ENCODE measurements at places on chromosomes 3 and 15.

GRCh38 chr3:41290736-41291135 lies 91.4 kb downstream of the CTNNB1 start:
- DNase-seq = no peak

DNA sequence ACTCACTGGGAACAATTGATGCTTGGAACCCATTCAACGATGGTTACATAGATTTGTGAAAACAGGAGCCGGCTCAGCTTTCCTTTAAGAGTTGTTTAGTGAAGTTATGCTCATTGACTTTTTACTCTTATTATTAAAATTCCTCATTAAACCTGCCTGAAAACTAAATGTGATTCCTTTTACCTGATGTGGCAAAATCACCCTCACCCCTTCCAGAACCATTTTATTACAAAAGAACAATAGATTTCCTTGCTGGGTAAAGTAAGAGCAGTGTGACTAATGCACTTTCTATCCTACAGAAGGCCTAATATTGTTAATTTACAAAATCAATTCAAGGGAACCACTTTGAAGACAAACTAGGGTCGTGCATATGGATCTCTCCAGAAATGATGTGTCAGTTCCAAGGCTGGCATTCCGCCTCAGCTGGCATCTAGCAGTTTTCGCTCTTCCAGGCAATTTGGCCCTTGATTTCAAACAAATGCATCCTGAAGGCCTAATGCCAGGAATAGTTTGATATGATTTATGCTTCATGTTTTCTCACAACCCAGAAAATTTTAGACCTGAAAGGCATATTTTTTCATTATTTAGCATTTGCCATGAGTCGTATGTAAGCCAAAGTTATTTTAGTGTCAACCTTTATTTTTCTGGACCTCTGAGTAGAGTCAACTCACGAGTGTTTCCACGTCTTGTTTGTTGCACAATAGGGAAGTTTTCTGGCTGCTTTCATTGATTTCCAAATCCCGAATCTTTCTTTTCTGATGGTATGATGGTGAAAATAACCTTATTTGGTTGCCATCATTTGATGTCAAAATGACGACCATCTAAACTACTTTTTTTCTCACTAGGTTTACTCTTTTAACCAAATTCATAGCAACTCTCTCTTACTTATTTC lies 447.8 kb downstream of the MECOM start:
- no peak for DNase-seq

- no peak for DNase-seq
These were observed 39.3 kb upstream of the SPRED1 start for GRCh38 chr15:38213356-38213755.

- no peak for DNase-seq
These were observed 122.2 kb downstream of the KCNH8 start for GRCh38 chr3:19270481-19270880.

GRCh38 chr3:133328373-133328772 lies 71.5 kb upstream of the BFSP2 start:
- no peak for DNase-seq

GRCh38 chr15:39925112-39925842 lies 5.2 kb upstream of the GPR176 start:
- DNase-seq = no peak

GRCh38 chr3:42780892-42781700 lies 8.0 kb upstream of the CCDC13 start:
- DNase-seq = peak; percentile 59

- DNase-seq = no peak
These were observed 172.7 kb downstream of the RPLP1 start for GRCh38 chr15:69625328-69625727.

GRCh38 chr3:127770671-127771355 lies 51.5 kb downstream of the MGLL start:
- no peak for DNase-seq

GRCh38 chr3:64022451-64023186 lies 675 bp downstream of the PSMD6 start:
- no peak for DNase-seq

GRCh38 chr3:193702967-193703366 lies 110.0 kb downstream of the OPA1 start:
- no peak for DNase-seq

DNA sequence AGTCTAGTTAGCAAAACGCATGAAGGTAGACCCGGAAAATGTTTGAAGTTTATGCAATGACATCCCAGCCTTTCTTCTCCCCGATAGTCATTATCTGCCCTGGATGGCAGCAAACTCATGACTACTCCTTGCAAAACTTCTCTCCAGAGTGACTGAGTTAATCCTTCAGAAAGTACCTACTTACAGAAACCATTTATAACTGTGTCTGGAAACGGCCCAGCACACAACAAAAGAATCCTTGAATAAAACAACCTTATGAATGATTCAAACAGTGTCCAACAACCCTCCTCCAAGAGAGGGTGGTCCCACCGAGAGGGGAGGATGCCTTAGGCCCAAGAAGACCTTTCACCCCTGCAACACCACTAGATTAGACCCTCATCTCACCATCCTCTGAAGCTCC lies 14.2 kb downstream of the ST8SIA2 start:
- DNase-seq = no peak

DNA sequence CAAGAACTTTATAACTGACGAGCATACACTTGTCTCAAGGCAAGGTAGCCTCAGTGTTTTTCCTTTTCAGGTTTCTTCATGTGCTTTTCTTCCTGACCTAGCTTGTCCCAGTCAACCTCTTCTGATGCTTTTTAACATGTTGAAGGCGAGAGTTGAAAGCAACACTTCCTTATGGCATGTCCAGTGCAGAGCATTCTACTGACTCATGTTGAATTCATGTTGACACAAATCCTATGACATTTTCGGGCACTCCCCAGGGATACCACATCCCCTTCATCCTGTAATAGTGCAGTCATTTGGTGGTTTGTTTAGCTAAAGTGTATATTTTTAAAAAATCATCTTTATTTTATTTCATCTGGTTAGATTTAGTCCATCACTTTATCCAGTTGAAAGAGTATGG lies 75.9 kb upstream of the CBLB start:
- DNase-seq = no peak

DNA sequence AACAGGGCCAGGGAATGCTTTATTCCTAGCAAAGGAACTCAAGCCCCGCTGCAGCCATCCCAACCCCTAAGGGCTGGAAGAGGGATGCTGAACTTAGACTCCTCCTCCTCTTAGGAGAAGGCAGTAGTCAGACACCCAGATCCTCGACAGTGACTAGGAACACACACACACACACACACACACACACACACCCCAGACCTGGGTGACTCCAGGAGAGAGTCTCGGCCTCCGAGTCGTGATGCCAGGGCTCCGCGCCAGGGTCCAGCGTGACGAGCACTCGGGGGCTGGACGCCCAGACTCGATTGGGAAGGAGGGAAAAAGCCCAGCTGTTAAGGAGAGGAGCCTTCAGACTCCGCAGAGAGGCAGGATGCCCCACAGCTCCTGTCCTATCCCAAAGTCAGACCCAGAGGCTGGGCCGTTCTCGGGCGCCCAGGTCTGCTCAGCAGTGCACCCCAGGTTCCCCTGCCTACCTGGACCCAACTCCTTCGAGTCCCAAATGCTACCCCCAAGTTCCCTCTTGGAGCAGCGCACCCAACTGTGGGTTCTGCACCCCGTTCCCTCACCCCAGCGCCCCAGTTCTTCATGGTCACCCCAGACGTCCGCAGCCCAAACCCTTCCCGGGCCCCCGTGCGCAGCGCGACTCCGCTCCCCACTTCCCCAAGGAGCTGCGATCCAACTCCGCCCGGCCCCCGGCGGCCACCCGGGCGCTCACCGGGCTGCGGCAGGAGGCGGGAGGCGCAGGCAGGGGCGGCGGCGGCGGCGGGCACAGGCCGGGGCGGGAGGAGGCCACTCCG lies 421 bp downstream of the BMF start:
- DNase-seq = no peak

DNA sequence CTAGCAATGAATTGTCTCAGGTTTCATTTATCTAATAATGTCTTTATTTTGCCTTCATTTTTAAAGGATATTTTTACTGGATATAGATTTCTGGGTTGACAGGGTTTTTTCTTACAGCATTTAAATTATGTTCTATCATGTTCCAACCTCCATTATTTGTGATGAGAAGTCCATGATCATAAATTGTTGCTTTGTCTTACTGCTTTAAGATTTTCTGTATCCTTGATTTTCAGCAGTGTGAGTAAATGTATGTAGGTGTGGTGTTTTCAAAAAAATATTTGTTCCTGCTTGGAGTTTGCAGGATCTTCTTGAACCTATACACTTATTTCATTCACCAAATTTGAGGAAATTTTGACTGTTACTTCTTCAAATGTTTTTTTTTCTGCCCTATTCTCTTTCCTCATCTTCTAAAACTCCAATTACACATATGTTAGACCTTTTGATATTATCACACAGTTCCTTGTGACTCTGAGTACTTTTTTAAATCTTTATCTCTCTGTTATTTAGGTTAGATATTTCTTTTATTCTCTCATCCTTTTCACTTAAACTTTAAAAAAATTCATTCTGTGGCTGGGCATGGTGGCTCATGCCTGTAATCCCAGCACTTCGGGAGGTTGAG lies 43.7 kb upstream of the SELENOK start:
- no peak for DNase-seq

DNA sequence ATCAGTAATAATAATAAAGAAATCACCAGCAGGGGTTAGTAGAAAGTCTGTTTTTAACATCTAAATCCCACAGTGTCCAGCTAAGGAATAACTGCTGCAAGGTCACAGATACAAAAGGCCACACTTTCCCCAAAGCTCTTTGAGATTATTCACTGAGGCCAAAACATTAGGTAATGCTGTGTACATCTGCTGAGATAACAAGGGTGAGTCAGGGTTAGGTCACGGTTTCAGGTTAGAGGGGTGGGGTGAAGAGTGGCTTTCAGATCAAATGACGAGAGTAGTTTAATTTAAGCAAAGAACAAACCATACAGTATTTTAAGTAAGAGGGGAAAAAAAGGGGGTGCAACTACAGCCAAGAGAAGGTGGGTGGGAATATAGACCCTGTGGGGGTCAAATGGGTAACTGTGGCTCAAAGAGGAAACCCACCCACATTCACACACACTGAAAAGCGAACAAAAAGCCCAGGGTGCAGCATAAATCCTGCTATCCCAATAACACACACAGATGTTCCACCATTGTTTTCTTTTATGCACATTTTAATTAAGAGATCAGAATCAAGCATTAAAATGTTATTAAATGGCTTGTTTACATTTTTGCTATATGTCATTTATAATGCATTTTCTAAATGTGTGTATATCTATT lies 412.9 kb downstream of the TIGIT start:
- DNase-seq = no peak
